Aortic smooth muscle cell (primary cell): ENCODE measurements at places on chromosomes 3 and 15. TPM values are rescaled to one million over a fixed set of nuclear protein-coding genes. Genes with fewer than 3 reads are reported as not detected.

The CELF6 gene
- 0.13 and 0.25 TPM in 2 replicates for total RNA-seq

The KCNH8 gene
- not detected in 2 replicates for total RNA-seq

The DLG1 gene
- total RNA-seq = 34.7 and 40.5 TPM in 2 replicates

The ROPN1 gene
- not detected in 2 replicates for total RNA-seq

The GPR15 gene
- not detected in 2 replicates for total RNA-seq
